Endodermal cell (in vitro differentiated cells): ENCODE measurements at places on chromosomes 3 and 15. TPM values are rescaled to one million over a fixed set of nuclear protein-coding genes. Genes with fewer than 3 reads are reported as not detected.
A peak's percentile ranks its signal among the peaks of the same experiment; 100 is the strongest.

DNA sequence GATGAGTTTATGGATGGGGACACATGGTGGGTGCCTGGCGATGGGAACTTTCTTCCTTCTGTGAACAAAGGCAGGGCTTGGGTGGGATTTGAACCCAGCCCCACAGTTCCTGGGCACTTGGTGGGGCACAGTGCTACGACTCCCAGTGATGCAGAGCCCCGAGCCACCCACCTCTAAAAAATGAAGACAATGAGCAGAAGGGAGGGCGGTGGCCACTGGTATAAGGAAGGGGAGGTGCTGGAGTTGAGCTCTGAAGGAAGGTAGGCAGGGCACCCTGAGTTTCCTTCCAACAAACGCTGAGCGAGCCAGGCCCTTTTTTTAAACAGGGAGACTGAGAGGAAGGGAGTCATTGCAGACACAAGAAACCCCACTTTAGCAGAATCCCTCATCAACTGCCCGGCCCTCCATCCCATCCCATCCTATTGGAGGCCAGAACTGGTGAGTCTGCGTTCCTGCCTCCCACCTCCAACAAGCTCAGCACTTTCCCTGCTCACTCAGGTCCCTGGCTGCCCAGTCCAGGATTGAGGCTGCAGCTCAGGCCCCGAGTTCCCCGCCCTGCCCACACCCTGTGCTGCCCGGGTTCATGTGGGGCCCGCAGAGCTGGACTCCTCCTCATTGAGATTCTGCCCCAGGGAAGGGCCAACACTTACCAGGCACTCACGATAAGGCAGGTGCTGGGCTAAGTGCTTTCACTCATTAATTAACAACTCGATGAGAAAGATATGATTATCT lies 57.3 kb downstream of the LINGO1 start:
- H3K4me3 ChIP-seq, result no peak overlapping the region
- no peak overlapping the region for H3K27ac ChIP-seq
- H3K36me3 ChIP-seq, result no peaks in the 10 kb centered on the region
- no peak for DNase-seq
- no peaks in the 10 kb centered on the region for H3K27me3 ChIP-seq

DNA sequence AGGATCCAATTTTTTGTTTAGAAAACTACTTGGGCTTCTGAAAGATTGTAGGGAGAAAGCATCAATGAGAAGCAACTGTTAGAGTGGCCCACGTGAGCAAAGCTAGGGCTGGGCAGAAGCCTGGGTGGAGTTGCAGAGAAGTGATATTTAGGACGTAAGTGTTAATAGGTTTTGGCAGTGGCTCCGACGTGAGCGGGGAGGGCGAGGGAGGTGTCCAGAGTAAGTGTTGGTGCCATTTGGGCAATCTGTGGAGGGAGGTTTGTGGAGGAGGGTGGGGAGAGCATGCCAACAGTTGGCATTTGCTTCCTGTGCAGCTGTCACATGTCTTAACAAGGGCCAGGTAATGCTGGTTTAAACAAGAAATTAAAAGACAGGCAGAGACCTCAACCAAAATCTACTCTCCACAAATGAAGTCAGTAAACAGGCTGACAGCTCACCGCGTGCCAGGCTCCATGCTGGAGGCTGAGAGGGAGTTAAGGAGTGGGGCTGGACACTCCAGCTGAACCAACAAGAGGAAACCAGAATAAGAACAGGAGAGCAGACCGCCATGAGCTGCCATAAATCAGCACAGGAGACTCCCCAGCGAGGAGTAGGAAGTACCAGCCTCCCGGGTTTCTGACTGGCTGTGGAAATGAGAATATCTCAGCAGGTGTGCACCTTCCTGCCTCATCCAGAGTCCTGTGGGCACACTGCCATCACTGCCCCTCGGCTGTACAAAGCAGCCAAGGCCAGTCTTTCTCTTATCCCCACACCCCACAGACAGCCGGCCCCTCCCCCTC lies 232.6 kb downstream of the ABHD5 start:
- H3K36me3 ChIP-seq, result no peaks in the 10 kb centered on the region
- no peak for DNase-seq
- no peaks in the 10 kb centered on the region for H3K4me1 ChIP-seq
- H3K27ac ChIP-seq, result no peak overlapping the region
- H3K27me3 ChIP-seq, result no peaks in the 10 kb centered on the region

DNA sequence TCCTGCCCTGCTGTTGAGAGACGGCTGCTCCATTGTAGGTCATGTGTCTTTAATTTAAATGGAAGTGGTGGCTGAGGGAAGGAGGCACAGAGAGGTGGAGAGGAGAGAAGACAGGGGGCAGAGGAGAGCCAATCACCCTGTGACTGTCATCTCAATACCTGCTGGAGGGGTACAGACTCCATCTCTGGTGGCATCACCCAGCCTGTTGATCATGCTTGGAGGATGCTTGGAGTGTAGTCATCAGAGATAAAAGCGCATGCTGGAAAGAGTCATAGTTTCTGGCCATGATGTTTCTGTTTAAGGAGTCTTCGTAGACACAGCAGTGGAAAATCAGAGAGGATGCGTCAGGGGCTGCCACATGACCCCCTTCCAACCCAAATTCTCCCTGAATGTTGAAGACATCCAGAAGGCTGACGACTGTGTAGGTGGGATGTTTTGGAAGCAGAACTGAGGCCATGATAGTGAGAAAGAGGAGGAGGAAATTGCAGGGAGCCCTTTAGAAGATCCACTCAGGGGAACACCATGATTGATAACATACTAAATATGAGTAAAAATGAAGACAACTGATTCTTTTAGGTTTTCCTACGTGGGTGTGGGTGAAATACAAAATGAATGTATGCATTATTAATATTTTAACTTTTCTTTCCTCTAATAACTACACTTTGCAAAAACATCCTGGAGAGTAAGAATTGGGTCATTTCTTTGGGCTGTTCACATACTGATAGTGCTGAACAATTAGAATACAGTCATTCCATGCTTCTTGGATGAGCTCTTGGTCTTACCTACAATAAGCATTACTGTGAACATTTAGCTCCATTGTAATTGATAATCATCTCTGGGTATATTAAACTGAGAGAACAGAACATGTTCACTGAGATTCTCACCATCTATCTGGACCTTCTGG lies 210.6 kb upstream of the ATP10A start:
- DNase-seq, result no peak
- no peaks in the 10 kb centered on the region for H3K4me1 ChIP-seq
- no peaks in the 10 kb centered on the region for H3K27me3 ChIP-seq
- no peak overlapping the region for H3K27ac ChIP-seq
- H3K36me3 ChIP-seq, result no peaks in the 10 kb centered on the region

- no peaks in the 10 kb centered on the region for H3K27me3 ChIP-seq
- no peak overlapping the region for H3K4me3 ChIP-seq
- no peaks in the 10 kb centered on the region for H3K36me3 ChIP-seq
- H3K4me1 ChIP-seq, result no peaks in the 10 kb centered on the region
Measured at GRCh38 chr3:156389449-156389950, 165.4 kb downstream of the SSR3 start.

DNA sequence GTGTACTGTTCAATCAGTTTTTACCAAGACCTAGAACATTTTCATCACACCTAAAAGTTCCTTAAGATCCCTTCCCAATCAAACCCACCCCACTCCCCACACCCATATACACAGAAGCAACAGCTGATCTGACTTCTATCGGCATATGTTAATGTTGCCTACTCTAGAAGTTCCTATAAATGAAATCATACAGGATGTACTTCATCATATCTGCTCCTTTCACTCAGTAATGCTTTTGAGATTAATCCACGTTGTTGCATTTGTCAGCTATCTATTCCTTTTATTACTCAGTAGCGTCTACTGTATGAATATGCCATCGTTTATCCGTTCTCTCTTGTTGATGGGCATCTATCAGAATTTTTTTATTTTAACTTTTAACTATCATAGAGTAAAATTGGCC lies 14.3 kb upstream of the FILIP1L start:
- H3K4me3 ChIP-seq, result no peak overlapping the region
- no peaks in the 10 kb centered on the region for H3K36me3 ChIP-seq
- no peak overlapping the region for H3K27ac ChIP-seq
- no peak for DNase-seq

GRCh38 chr3:80384811-80385210 lies 617.0 kb upstream of the ROBO1 start:
- DNase-seq, result peak; percentile 60
- no peak overlapping the region for H3K27ac ChIP-seq
- no peaks in the 10 kb centered on the region for H3K4me1 ChIP-seq

DNA sequence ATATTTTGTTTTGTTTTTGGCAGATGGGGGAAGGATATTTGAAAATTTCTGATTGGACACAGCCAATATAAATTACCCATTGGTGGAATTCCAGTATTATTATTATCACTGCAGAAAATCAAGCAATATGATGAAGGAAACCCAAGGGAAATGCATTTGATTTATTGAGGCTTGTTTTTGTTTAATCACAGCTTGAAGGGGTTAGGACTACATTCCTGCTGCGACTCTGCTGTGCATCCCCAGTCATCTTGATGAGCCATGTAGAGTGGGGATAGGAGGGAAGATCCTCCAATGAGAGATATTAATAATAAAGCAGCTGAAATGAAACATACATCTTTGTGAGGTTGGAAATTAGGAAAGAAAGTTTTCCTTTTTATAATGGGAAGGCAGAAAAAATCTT lies 208.6 kb downstream of the GAP43 start:
- H3K27ac ChIP-seq, result no peak overlapping the region
- H3K4me3 ChIP-seq, result no peak overlapping the region
- no peaks in the 10 kb centered on the region for H3K27me3 ChIP-seq
- H3K4me1 ChIP-seq, result peaks cover 19% of the 10 kb centered on the region
- no peaks in the 10 kb centered on the region for H3K36me3 ChIP-seq
- no peak for DNase-seq

Gene LTF
- total RNA-seq, result 0.23 to 0.24 TPM in 2 of 3 replicates, not detected in the other
